ENCODE measurements at places on chromosomes 2 and 18.

DNA sequence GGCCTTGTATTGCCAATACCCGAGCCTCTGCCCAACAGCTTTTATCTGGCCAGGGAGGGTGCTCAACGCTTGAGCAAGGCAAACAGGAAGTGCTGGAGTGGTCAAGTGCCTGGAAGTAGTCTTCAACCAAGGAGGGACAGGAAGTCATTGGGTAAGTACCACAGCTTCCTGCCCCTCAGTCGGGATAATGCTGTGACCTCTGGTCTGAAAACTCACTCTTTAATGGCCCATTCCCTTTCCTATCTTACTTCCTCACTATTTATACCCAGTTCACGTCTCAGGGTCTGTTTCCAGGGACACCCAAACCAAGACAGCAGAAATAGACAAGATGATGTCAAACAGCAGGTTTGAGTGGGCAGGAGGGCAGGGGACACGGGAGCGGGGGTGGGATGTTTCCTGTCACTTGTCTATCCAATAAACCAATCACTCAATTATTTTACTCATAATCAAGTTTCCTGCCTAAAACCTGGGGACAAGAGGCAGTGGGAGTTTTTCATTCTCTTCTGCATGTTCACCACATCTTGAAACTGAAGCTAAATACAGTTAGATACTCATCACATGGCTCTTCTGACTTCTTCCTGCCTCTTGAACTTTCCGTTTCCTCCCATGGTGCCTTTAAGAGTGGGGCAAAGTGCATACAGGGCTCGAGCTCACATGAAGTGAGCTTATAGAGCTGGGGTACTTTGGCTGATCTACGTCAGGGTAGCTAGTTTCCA lies 68.9 kb upstream of the CAB39 start:
- no peak for DNase-seq

DNA sequence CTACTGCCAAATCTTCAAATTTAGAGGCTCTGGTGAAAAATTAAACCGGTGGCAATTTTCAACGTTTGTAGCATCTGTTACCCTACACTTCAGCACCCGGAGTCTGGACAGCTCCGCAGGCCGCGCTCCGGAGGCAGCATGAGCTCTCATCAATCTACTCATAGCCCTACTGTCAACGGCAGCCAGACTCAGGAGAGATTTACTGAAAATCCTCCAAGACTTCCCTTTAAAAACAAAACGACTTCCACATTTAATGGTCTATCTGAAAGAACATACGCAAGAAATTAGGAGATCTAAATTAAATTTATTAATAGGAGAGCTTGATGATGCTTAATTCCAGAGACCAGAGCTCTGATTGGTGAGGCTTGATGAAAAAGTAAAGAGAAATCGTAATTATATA lies 970 bp upstream of the ADCYAP1 start:
- no peak for DNase-seq

- no peak for DNase-seq
Measured at GRCh38 chr2:132473174-132473883, 56.7 kb downstream of the GPR39 start.

GRCh38 chr18:58044370-58045241 lies 580 bp downstream of the NEDD4L start:
- no peak for DNase-seq

DNA sequence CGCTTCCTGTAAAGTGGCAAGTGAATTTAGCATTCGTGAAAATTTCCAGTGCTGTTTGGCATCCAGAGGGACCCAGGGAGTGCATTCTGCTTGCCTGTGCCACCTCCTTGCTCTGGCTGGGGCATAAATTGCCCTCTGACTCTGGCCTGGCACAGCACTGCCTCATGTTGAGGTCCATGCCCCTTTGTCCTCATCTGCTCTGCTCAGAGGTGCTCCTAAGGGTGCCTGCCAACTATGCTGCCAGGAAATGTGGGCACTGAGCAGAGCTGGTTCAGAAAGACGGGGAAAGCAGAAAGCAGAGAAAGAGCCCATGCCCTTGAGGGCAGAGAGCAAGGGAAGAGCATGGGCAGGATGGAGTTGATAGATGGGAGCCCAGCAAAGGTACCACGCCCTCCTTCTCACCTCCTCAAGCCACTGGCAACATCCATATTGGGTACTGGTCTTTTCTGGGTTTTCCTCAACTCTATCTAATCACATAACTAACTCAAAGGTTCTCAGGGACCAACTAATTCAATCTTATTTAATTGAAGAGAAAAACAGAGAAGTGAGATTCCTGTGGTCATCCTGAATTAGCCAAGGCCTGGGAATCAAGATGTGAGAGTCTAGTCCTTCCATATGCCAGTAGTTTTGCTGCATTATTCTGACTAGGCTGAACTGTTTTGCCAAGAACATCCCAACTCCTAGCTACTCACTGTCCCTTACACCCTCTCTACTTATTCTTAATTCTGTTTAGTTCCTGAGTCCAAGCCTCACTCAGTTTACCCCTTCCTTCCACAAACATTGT lies 441.5 kb upstream of the TNP1 start:
- DNase-seq = no peak

All from skeletal muscle cell (primary cell).